Activated CD4-positive, alpha-beta T cell treated with anti-CD3 and anti-CD28 coated beads for 1 hour (primary cell): ENCODE measurements at places on chromosomes 2 and 18.
A peak's percentile ranks its signal among the peaks of the same experiment; 100 is the strongest.

GRCh38 chr2:205273627-205274026 lies 408.7 kb upstream of the NRP2 start:
- DNase-seq = no peak

- DNase-seq = no peak
Measured at GRCh38 chr2:45242161-45242741, 233.0 kb upstream of the SIX2 start.

GRCh38 chr2:16013359-16013911 lies 73.1 kb downstream of the MYCN start:
- DNase-seq = no peak

- DNase-seq = no peak
Measured at GRCh38 chr2:182187130-182187529, 201.5 kb downstream of the PPP1R1C start.

DNA sequence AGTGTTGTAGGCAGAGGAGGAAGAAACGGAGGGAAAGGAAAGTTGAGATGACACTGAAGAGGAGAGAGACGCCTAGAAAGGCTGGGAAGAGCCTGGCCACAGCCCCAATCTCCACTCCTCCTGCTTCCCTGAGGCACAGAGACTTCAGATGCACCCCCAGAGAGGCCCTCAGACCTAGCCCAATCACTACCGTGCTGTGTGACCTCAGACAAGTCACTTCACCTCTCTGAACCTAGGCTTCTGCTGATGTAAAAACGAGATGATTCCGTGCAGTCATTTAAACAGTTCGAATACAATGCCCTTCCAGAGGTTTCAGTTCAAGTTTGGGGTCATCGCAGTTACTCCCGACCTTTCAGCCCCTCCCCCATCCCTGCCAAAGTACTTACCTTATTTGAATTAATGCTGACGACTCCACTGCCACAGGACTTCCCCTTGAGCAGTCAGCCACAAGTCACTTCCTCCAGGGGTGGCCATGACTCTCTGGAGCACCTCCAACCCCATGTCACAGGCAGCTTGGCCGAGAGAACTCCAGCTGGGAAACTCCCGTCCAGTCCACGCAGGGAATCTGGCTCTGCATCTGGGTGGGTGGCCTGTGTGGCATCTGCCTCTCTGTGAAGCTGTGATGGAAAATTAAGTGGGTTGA lies 105.2 kb upstream of the ID2 start:
- DNase-seq = no peak

- no peak for DNase-seq
Measured at GRCh38 chr2:48715042-48715899, 40.3 kb downstream of the LHCGR start.

DNA sequence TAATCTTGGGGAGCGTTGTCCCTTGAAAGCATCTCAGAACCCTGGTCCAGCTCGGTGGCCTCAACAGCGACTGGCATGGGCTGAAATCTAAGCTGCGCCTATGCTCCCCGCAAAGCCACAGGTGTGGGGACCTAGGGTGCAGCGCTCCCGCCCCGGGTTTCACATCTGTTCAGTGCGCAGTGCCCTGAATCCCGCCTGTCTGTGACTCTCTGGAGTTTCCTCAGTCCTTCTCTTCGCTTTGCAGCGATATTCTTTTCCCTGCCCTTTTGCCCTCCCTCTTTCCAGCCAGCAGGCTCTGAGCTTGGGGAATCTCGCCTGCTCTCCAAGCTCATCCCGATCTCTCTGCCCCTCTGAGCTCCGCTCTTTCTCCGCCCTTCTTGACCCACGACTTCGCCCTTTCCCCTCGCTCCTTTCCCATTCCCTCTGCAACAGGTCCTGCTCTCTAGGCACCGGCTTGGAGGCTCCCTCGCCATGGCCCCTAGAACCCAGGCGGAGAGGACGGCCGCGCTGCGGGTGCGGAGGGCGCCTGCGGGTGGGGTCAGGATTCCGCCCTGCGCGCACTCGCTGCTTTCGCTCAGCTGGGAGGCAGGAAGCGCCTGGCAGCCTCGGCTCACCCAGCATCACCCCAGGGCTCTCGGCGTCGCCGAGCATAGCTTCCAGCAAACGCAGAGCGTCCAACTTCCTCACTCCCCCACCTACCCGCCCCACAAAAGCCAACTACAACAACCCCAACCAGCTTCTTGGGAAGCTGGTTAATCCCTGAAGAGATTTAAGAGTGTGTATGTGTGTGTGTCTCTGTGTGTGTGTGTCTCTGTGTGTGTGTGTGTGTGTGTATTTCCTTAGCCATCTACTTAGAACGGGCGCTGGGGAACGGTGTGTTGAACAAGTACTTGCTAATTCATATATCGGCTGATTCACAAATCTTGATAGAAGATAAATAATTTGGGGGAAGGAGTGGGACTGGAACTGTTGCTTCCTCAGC lies 1.1 kb downstream of the GRP start:
- no peak for DNase-seq

DNA sequence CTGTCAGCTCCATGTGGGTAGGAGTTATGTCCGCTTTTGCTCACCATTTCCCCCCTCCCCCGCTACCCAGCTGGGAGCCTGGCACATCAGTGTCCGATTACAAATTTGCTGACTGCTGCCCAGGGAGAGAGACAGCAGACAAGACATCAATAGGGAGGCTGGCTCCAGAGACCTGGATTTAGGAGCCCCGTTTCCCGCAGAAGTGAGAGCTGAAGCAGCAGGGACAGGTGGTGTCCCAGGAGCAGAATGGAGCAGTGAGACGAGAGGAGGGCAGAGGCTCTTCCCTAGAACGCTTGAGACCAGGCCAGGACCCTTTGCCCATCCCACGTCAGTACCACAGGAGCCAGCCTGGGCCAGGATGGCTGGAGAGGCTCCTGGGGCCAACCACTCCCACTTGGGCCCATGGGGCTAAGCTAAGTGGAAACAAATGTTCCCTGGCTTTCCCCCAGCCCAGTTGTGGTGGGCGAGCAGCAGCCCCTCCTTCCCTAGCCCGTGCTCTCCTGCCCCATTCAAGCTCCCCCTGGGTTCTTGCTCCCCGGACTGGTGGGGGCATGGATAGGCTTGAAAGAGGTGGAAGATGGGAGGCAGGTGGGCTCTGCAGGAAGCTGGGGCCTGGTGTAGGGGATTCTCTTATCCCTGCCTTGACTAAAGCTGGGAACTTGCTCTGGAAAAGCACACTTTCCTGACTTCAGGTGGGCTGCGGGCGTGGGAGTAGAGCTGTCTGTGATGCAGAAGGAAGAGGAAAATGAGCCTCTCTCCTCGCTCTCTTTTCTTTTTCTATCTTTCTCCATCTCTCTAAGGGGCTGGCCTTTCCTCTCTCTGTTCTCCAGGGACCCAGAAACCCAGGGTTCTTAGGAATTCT lies 4.1 kb upstream of the WNT6 start:
- no peak for DNase-seq

GRCh38 chr2:129758784-129759471 lies 220.5 kb upstream of the RAB6C start:
- DNase-seq = no peak

GRCh38 chr18:9941103-9941502 lies 27.3 kb downstream of the VAPA start:
- DNase-seq = no peak

DNA sequence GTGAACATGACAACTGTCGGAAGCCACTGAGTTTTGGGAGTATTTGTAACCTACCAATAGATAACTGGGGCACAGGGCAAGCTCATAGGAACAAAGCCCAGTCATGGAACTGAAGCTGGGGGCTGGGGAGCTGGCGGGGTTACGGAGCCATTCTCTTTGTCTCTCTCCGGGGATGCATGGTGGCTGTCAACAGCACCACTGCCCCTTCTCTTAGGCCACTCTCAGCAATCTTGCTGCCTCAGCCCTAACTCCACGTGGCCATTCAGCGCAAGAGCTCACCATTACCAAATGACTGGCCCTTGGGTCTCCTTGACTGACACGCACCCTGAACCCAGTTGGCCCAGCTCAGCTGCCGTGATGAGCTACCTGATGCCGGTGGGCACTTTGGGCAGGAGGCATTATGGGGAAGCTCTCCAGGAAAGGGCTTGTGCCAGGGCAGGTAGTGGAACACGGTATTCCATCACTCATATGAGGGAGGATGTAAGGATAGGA lies 33.6 kb upstream of the ODC1 start:
- DNase-seq = no peak

DNA sequence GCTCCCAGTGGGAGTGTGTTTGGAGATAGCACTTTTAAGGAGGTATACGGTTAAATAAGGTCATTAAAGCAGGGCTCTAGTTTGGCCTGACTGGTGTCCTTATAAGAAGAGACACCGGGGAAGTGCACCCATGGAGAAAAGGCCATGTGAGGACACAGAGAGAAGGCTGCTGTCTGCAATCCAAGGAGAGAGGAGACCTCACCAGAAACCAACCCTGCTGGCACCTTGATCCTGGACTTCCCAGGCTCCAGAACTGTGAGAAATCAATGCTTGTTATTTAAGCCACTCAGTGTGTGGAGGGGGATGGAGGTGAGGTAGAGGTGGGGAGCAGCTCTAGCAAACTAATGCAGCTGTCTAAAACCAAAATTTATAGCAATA lies 62.0 kb downstream of the RPL31 start:
- no peak for DNase-seq

- DNase-seq = no peak
Measured at GRCh38 chr18:57749604-57749970, 53.5 kb downstream of the ATP8B1 start.

- DNase-seq = no peak
Measured at GRCh38 chr2:43221124-43221762, 5.2 kb downstream of the ZFP36L2 start.

- no peak for DNase-seq
Measured at GRCh38 chr2:45024600-45025291, 15.5 kb upstream of the SIX2 start.

GRCh38 chr2:9543557-9543956 lies 12.1 kb downstream of the ADAM17 start:
- no peak for DNase-seq

DNA sequence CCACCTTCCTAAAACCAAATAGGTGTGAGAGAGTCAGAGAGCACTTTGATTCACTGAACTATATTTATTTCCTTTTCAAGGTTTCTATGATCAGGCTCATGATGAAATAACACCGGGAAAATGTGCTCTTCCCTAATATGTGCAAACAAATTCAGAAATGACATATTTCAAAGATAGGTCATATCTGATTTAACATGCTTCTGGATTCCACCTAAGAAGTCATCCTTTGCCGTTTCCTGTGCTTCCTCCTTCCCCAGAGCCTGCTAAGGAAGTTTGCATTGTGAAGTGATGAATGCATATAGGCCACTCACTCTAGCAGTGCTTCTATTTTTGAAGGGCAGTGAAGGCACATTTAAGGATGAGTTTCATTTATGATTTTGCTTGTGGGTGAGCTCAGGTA lies 327.6 kb downstream of the TDRD15 start:
- no peak for DNase-seq

GRCh38 chr2:221198309-221198708 lies 373.8 kb downstream of the EPHA4 start:
- no peak for DNase-seq

- DNase-seq = no peak
Measured at GRCh38 chr2:17830053-17831034, 14.1 kb downstream of the MSGN1 start.

DNA sequence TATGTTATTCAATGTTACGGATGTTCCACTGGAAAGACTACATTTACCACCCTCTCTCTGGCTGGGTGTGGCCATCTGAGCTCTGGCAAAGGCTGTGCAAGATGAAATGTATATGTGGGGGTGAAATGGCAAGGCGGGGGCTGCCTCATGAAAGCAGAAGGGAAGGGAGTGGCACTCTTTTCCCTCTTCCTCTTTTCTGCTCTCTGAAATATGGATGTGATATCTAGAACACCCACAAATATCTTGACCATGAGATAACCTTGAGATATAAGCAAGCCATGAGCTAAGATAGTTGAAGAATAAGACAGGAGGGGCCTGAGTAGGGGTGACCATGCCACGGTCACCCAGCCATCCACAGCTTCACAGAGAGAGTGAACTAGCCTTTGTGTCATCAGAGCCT lies 367.8 kb upstream of the ID2 start:
- DNase-seq = no peak

- no peak for DNase-seq
Measured at GRCh38 chr18:9876212-9876866, 9.4 kb upstream of the TXNDC2 start.

DNA sequence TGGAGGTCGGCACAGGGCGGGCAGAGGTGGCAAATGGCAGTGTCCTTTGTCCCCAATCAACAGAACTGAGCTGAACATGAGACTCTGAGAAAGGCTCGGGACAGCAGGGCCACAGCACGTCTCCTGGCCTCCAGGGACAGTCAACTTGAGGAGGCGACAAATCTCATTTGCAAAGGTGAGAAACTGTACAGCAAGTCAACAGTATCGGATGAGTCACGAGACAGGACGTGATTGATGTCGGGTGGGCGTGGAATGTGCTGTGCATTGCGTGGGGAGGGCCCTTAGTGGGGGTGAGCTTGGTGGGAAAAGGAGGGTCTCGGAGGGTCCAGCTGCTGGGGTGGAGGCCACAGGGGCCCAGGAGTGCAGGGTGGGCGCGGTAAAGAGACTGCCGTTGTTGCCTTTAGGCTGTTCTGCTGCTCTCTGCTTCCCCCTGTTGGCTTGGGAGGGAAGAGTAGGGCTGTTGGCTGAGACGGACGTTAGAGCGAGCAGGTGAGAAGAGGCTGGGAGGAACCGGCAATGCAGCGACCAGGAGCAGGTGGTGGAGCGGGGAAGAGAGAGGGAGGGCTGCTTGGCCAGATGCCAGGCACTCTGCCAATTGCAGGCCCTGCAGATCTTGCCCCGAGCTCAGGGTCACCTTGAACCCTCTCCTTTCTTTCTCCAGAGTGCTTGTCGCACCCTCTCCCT lies 164.3 kb downstream of the BCL2 start:
- DNase-seq = peak; percentile 65

DNA sequence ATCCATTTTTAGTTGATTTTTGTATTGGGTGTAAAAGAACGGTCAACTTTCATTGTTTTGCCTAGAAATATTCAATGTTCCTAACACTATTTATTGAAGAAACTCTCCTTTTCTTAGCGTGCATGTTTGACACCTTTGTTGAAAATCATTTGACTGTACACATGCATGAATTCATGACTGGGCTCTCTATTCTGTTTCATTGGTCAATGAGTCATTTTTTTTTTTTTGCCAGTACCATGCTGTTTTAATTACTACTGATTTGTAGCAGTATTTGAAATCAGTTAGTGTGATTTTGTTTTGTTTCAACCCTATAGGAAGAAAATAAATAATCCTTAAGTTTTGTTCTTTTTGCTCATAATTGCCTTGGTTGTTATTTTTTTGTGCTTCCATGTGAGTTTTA lies 828.7 kb downstream of the SUCLG1 start:
- no peak for DNase-seq
